Mesenchymal stem cell (in vitro differentiated cells and primary cell): ENCODE measurements at places on chromosomes 6 and 20.

GRCh38 chr20:43006651-43007375 is 182.9 kb downstream of the PTPRT start:
- no peak for DNase-seq

GRCh38 chr20:3454831-3455230 is 16.0 kb upstream of the ATRN start:
- no peak for DNase-seq

GRCh38 chr6:28953039-28953584 is 29.3 kb upstream of the TRIM27 start:
- peak; percentile 69 for DNase-seq

- DNase-seq, result no peak
Observed at GRCh38 chr20:60729135-60729900, 522.7 kb upstream of the CDH4 start.

- peak; percentile 41 for DNase-seq
Observed at GRCh38 chr6:37483917-37484785, 15.5 kb downstream of the CCDC167 start.

DNA sequence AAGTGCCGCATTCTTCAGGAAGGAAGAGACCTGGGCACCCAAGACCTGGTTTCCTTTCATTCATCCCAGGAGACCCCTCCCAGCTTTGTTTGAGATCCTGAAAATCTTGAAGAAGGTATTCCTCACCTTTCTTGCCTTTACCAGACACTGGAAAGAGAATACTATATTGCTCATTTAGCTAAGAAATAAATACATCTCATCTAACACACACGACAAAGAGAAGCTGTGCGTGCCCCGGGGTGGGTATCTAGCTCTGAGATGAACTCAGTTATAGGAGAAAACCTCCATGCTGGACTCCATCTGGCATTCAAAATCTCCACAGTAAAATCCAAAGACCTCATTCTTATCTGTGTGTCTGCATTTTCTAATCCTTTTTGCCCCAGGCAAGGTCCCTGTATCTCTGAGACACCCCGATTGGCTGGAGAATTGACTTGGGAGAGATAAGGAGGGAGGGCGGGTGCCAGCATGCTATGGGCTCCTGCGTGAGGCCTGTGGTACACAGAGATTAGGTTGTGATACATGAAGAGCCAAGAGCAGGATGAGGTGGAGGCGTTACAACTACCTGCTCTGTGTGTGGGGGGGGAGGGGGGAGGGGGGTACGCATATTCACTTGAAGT is 4.8 kb downstream of the MUC21 start:
- no peak for DNase-seq

DNA sequence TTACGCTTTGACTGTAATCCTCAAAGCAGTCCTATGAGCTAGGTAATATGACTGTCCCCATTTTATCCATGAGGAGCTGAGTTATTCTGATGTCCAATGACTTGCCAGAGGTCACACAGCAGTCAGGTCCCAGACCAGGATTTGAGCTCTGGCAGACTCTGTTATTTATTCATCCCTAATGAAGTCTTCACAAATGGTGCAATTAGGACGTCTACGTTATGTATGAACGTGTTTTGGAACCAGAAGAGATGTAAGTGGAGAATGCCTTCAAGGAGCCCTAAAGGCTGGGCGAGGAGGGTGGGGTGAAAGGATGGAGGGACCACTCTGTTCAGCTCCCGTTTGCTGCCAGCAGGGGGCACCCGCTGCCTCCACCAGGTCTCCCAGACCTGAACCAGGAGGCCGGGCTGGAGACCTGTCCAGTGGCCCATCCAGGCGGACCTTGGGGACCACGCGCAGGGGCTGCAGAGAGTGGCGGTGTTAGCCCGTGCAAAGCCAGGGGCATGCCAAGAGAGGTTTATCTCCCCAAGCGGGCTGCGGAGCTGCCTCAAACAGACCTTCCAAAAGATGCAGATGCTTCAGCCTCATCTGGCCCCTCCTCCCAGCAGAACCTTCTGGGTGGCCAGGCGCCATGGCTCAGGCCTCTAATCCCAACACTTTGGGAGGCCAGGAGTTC is 15.2 kb upstream of the ZNF335 start:
- DNase-seq, result peak; percentile 53

DNA sequence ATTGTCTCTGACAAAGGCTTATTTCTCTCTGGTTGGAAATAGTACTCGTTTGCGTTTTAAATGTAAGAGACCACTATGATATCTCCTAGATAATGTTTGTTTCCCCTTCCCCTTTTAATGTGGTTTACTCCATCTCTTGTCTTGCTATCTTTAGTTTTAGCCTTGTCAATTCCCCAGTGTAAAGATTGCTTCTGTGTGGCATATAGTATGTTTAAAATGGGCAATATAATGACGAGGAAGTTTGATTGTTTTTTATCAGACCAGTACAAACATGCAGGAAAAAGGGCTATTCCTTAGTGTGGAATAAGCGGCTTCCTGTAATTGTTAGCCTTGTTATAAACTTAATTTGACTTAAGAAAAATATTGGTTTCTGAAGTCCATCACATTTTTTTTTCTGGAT is 3.1 kb downstream of the QKI start:
- DNase-seq, result no peak

GRCh38 chr6:70389261-70389660 is 24.0 kb upstream of the FAM135A start:
- no peak for DNase-seq

GRCh38 chr20:49615401-49616153 is 47.6 kb upstream of the PTGIS start:
- DNase-seq, result no peak

DNA sequence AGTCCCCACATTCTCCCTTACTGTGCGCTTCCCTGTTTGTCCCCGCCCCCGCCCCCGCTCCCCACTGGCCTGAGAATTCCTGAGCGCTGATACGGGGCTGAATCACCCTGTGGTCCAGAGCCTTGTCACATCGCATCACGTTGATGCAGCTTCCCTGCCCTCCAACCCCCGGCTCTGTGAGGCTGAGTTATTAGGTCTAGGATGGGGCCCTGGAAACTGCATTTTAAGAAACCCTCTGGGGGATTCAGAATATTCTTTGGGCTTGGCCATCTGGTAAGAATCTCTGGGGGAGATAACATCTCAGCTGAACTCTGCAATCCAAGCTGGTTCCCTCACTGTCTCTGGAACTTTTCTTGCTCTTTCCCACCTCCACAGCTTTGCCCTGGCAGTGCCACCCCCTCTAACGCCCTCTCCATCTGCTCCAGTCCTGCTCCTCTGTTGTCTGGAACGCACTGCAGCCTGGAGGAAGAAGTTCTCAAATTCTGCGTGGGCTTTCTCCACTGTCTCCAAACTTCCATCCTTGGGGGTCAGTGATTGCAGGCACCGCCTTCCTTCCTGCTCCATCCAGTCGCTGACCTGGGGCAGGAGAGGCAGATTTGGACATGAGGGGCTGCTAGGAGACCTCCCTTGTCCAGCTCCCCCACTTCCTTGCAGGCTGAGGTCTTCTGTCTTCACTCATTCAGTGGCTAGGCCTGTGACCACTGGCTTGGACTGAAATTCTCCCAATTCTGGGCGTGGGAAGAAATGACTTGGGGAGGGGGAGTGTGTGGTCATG is 42.6 kb downstream of the KIAA1755 start:
- peak; percentile 92 for DNase-seq

DNA sequence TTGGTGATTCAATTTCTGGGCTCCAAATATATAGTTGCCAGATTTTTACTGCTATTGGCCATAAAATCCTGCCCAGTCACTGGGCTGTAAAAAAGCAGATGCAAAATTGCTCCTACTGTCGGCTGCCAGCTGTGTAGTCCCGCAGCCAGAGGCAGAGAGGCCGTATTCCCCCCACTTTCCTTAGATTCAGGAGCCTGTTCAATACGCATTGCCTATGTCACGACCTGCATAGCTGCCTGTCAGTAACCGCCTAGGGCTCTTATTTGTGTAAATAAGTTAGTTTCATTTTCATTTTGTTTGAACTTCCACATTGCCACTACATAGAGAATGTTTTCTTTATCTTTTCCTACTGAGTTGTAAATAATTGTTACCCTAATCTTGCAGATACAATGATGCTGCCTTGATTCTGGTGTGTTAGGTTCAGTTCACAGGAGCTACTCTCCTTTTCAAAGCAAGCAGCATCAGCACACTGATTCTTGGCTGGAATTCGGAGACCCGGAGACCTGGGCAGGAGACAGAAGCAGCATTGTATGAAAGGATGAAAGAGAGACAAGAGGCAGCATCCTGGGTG is 46.0 kb upstream of the UST start:
- peak; percentile 76 for DNase-seq

- DNase-seq, result no peak
Observed at GRCh38 chr6:38877721-38878120, 162.6 kb downstream of the DNAH8 start.

GRCh38 chr6:35034411-35035191 is 106.5 kb downstream of the TCP11 start:
- no peak for DNase-seq

- no peak for DNase-seq
Observed at GRCh38 chr20:61737812-61738443, 327.8 kb downstream of the TAF4 start.

- no peak for DNase-seq
Observed at GRCh38 chr6:105310371-105310770, 92.5 kb downstream of the PREP start.

DNA sequence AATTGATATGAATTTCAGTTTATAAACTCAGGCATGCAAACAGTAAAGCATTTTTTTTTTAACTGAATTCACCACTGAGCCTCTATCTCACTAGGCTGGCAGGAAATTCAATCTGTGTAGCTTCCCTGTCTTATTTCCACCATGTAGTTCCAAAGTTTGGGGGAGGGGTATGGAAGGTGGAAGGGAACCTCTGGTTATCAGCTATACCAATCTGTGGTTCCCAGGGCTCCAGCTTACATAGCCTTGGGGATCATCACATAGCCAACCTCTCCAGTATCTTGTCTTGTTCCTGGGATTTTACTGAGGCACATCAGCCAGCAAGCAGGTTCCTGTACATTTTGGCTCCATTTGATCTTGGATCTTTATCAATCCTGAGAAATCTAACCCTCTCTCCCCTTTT is 15.6 kb downstream of the RAD21L1 start:
- DNase-seq, result no peak

- peak; percentile 50 for DNase-seq
Observed at GRCh38 chr6:119742188-119742803, 392.7 kb upstream of the MAN1A1 start.

DNA sequence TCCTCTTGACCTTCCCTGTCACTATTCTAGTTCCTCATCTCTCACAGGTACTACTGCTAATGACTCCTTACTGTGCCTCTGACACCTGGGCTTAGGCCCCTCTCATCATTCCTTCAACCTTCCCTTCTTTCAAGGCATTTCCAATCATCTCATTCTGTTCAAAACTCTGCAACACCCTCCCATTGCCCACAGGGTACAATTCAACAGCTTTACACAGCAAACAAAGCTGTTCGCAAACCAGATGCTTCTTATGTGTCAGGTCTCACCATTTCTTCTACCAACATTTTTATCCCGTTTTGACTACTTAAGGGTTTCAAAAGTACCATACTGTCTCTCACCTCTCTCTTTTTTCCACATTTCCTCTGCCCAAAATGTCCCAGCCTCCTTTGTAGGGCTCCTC is 84.4 kb upstream of the ID4 start:
- DNase-seq, result no peak

- DNase-seq, result peak; percentile 63
Observed at GRCh38 chr6:12602951-12603672, 113.5 kb upstream of the PHACTR1 start.

GRCh38 chr20:24444526-24445190 is 24.8 kb upstream of the SYNDIG1 start:
- no peak for DNase-seq

DNA sequence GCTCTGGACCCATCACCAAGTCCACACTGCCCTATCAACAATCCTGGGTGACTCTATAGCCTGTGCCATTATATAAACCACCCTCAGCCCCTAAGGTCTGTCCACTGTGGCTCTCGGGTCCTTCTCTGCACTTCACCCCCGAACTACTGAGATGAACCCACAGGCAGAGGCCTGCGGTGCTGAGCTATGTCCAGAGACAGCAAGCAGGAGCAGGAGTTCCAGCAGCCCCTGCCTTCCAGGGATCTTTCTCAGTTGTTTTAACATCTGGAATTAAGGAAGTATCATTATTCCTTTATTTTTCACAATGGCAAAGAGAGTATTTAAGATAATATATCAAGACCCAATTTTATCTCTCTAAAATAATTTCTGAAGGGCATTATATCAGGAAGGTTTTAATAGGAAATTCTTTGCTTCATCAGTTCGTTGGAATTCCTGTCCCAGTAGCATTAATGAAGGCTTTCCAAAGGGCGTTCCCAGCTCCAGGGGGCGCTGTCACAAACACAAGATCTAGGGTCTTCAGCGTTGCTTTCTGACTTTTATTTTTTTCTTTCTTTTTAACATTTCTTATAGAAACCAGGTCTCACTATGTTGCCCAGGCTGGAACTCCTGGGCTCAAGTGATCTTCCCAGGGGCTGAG is 27.3 kb downstream of the RRBP1 start:
- DNase-seq, result peak; percentile 62

GRCh38 chr6:42968126-42968701 is 7.7 kb downstream of the GNMT start:
- no peak for DNase-seq

GRCh38 chr6:107122748-107123147 is 7.4 kb upstream of the BEND3 start:
- DNase-seq, result no peak

GRCh38 chr6:6466967-6467761 is 121.4 kb upstream of the LY86 start:
- DNase-seq, result peak; percentile 8

- peak; percentile 19 for DNase-seq
Observed at GRCh38 chr6:89826029-89826528, 3.6 kb upstream of the CASP8AP2 start.

- no peak for DNase-seq
Observed at GRCh38 chr20:1441133-1441532, 25.5 kb downstream of the NSFL1C start.

DNA sequence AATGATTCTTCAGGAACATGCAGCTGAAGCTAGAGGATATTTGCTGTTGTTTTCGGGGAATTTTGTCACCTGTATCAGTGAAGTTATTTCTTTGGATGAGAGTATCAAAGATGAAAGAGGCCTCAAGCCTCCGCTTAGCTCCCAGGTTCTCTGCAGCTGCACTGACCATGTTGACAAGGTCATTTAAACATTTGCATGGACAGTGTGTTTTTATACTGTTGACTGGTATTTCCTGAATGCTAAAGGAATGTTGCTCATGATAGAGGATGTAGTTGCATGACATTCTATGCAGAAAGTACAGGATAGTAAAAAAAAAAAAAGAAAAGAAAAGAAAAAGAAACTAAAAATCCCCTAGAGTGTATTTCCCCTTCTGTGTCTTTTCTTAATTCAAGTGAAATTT is 165.6 kb upstream of the LAMP5 start:
- peak; percentile 26 for DNase-seq
